ENCODE measurements at places on chromosomes 5 and 9.

- no peak for DNase-seq
Observed at GRCh38 chr5:126097876-126098275, 325.3 kb upstream of the GRAMD2B start.

GRCh38 chr5:143601917-143602333 lies 198.4 kb upstream of the NR3C1 start:
- no peak for DNase-seq

- DNase-seq = no peak
Observed at GRCh38 chr5:134063188-134063820, 51.2 kb upstream of the TCF7 start.

GRCh38 chr5:123436201-123436600 lies 13.0 kb upstream of the CEP120 start:
- no peak for DNase-seq

DNA sequence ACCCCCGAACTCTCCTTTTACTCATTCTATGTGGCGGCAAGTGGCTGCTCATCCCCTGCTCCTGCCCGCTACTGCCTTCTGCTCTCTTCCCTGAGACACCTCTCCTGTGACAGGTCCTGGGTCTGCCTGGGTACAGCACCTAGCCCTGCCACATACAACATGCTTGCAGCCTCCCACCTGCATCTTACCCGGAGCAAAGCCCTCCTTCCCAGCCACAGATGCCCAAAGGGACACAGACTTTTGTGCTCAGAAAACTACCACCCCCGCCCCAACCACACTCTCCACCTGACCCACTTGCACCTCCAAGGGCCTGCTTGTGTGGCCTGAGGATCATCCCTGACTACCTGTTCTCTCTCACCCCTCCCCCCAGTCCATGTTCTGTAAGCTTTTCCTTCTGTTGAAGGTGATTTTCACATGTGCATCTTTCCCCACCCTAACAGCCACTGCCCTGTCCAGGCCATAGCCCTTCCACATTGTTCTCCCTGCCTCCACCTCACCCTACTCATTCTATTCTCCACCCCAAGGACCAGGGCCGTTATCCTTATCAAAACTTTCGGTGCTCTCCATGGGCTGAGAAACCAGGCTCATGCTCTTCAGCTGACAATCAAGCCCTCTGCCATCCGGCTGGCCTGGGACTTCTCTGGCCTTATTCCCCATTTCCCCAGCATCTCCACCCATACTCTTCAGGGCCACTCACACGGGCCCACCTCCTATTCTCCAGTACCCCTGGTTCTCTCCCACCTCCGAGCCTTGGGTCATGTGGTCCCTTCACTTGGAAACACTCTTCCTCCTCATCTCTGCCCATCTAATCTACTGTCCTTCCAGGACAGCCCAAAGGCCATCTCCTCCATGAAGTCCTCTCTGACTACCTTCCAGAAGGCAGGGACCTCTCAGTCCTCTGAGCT lies 46.4 kb upstream of the ALDH1B1 start:
- DNase-seq = no peak

- no peak for DNase-seq
Observed at GRCh38 chr9:87108661-87109060, 161.4 kb upstream of the GAS1 start.

GRCh38 chr9:136051453-136051836 lies 43.6 kb downstream of the NACC2 start:
- no peak for DNase-seq

DNA sequence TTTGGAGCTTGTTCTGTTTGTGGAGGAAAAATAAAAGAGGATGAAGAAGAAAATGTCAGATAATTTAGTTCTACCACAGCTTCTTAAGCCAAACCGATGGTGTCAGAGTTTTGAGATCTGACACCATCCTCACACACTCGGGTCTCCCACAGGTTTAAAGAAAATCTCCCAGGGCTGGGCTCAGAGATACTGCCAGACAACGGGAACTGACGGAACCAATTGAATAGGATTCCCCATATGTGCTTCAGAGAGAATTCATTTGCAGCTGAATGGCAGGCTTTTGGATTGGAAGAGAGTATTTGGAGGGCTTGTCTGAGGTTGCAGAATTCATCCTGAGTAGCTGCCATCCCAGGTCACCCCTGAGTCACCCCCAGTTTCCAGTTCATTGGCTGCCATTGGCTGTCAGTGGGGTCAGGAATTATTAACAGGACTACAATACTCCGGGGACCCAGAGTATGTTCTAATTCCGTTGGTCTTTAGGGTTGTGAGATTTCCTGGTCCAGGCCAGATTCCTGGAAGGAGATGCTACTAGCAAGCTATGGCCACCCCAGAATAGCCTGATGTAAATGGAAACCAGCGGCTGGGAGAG lies 131.3 kb downstream of the PDZD2 start:
- no peak for DNase-seq

- DNase-seq = no peak
Observed at GRCh38 chr5:51997949-51998348, 614.7 kb downstream of the ISL1 start.

DNA sequence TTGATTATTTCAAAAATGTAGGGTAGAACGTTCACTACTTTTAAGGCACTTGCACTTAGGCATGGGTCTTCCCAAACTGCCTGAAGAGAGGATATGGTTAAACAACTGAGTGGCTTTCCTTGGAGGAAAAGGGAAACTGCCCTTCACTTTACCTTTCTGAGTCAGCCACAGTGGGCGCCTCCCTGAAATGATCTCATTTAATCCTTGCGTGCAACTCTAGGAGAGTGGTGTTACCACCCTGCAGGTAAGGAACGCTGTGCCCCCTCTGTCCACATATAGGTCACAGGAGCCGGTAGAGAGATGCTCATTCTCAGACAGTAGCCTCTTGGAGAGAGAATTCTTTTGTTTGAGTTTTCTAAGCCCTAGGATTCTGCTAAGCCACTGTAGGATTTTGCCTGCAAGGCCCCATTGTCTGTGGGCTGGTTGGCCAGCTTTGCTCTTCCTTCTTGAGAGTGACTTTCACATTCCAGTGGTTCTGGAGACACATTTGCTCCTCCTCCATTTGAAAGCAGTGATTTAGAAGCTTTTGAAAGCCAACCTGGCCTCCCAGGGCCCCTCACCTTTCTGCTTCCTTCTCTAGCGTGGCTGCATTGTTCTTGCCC lies 110.3 kb upstream of the CTSL start:
- DNase-seq = no peak

DNA sequence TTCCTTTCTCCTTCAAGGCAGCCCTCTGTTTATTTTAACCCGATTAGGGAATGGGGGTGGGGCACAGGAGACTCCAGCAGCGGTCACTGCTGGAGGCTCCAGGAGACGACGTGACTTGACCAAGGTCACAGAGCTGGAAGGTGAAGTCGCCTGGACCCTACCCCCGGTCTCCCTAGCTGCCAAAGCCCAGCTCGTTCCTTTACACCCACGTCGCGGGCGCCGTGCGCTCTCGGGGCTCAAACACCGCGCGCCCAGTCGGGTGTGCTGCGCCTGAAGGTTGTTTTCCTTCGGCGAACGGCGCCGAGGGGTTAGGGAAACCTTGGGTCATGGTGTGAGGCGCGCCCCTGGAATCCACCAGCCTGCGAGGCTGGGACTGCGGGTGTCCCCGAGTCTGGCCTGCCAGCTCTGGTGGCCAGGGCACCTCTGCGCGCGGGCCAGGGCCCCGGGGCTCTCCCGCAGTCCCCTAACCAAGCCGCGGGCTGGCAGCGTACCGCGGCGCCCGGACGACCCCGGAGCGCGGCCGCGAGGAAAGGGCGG lies 747 bp upstream of the UNC5A start:
- peak; percentile 17 for DNase-seq

DNA sequence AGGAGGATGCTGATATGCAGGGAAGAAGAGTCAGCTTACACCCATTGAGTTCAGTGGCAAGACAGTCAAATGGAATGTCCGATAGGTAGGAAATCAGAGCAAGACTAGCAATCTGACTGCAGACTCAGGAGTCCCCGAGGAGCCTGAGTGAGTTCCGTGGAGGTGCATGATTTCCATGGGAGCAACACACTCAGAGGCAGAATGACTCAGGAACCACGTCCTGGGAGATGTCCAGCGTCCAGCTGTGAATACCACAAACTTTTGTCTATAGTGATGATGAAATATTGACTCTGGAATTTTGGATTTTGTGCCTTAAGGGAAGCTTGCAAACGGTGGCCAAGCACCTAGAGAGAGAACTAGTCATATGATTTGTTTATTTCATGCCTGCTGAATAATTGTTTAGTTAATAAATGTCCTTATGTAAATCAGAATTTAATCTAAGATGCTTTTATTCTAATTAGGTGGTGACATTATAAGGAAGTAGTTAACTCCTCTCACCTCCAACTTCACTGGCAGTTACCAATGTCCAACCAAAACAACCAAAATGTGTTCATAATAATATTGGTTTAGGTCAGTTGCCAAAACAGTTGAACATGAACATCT lies 100.4 kb downstream of the PDE4D start:
- no peak for DNase-seq

GRCh38 chr5:388266-389196 lies 54.4 kb upstream of the EXOC3 start:
- DNase-seq = no peak

DNA sequence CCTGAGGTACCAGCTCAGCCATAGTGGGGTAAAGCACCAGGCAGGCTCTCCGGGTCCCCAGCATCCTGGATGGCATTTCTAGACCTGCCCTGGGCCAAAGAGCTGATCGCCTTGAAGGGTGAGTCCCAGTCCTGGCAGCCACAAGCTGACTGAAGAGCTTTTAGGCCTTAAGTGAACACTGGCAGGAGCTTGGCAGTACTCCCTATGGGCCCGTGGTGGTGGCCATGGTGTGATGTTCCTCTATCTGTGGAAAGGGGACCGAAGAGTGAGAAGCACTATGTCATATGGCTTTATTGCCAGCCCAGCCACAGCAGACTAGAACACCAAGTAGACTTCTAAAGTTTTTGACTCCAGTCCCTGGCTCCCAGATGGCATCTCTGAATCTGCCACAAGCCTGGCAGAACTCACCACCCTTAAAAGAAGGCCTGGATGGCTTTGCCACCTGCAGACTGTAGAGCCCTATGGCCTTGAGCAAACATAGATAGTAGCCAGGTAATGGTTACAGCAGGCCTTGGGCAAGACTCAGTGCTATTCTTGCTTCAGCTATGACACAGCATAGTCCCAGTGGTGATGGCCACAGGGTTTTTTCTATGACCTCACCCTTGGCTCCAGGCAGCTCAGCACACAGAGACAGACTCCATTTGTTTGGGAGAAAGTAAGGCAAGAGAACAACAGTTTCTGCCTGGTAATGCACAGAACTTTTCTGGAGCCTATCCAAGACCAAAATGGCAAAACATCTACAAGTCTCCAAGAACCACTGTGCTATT lies 801.5 kb upstream of the DMAC1 start:
- no peak for DNase-seq

GRCh38 chr9:14315875-14316601 lies 2.1 kb upstream of the NFIB start:
- DNase-seq = peak; percentile 13

- DNase-seq = no peak
Observed at GRCh38 chr9:135086597-135087488, 625 bp upstream of the OLFM1 start.

GRCh38 chr9:90061187-90061586 lies 456.4 kb downstream of the GADD45G start:
- DNase-seq = no peak

DNA sequence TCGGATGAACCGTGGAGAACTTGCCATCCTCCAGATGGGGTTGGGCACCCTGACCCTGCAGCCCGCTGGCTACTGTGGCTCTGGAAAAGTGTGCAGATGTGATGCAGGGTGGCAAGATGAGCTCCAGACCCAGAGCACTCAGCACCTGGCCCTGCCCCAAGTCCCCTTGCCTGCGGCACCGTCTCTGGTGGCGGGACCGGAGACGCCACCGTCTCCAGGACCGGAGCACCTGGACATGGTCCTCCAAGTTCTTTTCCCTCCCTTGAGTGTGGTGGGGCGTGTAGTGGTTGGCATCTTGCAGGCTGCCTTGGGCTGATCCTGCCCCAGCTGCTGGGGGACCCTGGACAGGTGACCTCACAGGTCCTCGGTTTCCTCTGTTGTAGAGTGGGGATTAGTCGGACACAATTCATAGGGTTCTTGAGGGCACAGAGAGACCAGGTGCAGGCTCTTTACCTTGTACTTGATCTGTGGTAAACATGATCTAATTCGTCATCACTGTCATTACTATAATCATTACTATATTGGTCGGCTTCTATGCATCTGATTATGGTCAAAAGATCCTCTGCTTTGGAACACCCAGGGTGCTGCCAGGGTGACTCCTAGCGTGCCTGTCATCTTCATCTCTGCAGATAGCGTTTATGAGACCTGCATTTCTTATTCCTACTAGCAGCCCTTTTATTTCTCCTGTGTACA lies 83.5 kb downstream of the COL5A1 start:
- DNase-seq = no peak

DNA sequence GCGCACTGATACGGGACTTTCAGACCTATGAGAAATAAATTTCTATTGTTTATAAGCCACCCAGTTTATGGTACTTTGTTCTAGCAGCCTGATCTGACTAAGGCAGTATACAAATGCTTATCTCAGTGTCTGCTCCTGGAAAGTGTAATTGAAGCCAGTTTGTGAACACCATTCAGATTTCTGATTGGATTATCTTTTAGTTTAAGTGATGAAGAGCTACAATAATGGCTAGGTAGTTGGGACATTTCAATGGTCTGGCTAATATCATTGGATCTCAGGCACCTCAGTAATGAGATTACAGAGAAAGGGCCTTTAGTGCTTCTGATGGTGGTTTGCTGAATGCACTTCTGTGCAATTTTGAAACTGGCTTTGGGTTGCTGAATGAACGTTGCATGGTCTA lies 133.5 kb downstream of the PSAT1 start:
- no peak for DNase-seq

DNA sequence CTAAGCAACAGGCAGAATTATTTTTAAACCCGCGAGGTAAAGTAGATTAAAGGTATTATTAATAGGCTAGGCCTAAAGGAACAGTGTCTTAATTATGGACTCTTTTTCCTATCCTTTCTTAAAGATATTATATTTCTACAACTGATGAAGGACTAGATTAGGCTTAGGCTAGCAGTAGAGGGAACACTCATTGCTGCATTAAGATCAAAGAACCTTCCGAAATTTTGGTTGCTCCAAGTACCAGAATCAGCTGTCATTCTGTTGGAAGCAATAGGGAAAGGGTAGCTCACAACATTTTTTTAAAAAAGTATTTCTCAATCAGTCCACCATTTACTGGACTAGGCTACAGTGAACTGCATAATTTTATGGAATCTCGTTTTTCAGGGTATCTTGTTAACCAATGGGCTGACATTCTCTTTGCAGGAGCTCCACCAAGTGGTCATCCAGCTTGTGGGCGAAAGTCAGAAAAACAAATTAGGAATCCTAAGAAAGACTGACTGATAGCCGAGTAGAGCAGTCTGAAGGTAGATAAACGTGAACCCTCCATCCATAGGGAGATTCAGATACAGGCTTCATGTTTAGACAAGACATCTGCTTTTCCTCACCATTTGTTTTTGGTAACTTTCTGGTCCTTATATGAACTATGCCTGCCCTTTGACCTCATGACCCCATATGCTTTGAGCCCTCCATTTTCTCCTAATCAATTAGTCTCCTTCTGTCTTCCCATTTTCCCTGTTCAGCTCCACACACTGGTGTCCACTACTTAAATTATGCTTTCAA lies 103.6 kb upstream of the CHD1 start:
- DNase-seq = peak; percentile 73
